ENCODE measurements at places on chromosomes 6 and 20.

DNA sequence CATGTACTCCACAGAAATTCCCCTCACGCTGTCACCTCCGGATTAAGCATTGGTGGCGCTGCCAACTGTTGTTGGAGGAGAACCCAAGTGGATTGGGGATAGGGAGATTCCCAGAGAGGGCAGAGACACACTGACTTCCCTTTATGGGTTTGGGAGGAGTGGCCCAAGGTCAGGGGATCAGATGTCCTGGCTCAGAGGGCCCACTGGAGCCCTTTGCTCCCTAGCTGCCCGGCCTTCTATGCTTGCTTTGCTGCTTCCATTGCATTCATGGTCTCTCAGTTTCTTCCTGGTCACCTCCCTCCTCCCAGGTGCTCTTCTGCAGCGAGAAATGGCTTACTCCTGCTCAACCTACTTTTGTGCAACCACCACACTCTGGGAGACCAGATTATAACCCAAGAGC lies 14.3 kb downstream of the CUL9 start:
- DNase-seq: no peak

DNA sequence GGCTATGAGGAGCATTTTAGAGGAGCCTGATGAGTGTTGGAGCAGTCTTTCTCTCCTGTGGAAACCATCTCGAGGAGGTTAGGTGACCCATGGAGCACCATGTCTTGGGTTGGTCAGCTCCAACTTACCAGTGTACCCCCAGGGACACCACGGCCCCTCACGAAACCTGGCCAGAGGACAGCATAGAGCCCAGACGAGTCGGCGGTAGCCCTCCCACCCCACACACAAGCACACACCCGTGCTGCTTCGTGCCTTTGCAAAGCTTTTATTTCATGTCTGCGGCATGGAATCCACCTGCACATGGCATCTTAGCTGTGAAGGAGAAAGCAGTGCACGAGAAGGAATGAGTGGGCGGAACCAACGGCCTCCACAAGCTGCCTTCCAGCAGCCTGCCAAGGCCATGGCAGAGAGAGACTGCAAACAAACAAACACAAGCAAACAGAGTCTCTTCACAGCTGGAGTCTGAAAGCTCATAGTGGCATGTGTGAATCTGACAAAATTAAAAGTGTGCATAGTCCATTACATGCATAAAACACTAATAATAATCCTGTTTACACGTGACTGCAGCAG lies 53.6 kb downstream of the EZR start:
- no peak for DNase-seq

DNA sequence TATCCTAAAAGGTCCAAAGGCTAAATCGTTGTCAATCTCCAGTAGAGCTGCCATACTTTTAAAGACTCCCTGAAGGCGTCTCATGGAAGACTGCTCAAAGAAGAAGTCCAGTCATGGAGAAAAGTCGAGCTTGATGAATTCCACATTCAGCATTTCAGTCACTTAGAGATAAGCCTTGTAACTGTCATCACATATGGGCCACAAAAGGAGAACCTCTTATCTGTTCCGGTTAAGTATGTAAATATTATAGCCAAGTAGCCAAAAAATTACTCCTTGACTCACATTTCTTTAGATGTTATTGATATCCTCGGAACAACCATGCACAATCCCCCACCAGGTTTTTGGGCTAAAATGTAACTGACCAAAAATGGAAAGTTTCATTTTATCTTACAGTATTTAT lies 9.8 kb upstream of the CNKSR3 start:
- no peak for DNase-seq

DNA sequence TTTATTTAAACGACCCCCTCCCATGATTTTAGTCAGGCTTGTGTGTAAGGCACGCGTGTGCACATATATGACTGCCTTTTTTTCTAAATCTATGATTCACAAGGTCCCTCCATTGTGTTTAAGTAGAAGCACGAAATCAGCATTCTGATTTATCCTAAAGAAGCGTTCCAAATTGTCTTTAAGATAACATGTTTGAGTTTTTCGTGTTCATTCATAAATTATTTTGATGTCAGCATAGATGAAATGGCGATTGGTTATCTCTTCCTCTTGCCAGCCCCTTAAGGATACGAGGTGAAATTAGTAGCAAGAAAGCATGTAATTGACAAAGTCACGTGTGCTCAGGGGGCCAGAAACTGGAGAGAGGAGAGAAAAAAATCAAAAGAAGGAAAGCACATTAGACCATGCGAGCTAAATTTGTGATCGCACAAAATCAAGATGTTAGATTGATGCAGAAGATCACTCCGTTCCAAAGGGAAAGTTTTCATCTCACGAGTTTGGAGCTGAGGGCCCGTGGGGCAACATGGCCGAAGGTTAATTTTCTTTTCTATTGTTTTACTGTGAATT lies at the start of gene LIN28B:
LIN28B (plus strand) TSS at position 377 of the 564 bp plus-strand sequence; CDS start at position 521, 144 bp downstream.
- no peak for DNase-seq

GRCh38 chr6:69735027-69735426 lies 61.8 kb downstream of the LMBRD1 start:
- no peak for DNase-seq

DNA sequence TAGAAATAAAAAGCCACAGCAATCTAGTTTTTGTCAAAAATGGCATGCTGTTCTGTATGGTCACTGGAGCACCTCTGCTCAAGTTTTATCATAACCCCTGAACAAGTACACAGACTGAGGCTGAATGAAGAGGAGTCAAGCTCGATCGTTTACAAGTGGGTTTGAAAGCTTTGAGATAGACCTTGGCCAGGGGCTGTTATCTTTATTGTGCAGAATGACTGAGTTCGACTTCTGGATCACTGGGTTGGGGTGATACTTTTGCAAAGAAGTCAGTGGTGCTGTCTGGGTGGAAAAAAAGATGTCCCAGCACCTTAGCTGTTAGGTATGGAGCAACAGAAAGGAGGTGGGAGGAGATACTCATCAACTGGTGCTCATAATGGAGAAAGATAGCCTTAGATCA lies 446.0 kb downstream of the HACE1 start:
- DNase-seq: no peak

- no peak for DNase-seq
These were observed 341.4 kb upstream of the IRAK1BP1 start for GRCh38 chr6:78525976-78526375.

DNA sequence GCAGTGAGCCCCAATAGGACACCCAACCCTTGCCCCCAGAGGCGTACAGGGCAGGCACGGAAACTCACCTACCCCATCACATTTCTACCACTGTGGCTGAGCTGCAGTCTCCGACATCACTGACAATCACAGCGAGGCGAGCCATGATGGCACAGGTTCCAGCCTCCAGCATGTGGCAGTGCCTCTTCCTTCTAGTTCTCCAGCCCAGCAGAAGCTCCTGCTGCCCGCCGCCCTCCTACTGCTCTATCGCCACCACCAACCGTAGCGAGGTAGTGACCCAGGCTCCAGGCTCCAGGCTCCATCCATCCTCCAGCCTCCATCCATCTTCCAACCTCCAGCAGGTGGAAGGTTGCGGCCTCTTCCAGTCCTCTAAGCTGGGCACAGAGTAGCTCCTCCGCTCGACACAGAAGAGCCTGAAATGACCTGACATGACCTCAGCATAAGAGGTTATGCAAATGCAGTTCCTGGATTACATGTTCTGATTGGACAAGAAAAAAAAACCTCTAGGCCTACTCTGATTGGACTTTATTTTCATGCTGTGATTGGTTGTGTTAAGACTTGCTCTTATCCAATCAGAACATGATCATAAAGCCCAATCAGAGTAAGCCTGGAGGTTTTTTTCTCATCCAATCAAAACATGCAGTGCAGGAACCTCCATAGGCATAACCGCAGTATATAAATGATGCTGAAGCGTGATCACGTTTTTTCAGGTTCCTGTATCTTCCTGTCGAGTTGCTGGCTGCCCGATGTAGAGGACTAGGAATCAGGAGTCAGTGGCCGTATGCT lies 438.9 kb upstream of the ZNF337 start:
- DNase-seq: no peak

- DNase-seq: no peak
These were observed 74.0 kb upstream of the EYA2 start for GRCh38 chr20:46820682-46821081.

GRCh38 chr6:34295721-34296120 lies 46.9 kb upstream of the SMIM29 start:
- DNase-seq: no peak

GRCh38 chr20:19497064-19497463 lies 261.0 kb upstream of the RIN2 start:
- no peak for DNase-seq

DNA sequence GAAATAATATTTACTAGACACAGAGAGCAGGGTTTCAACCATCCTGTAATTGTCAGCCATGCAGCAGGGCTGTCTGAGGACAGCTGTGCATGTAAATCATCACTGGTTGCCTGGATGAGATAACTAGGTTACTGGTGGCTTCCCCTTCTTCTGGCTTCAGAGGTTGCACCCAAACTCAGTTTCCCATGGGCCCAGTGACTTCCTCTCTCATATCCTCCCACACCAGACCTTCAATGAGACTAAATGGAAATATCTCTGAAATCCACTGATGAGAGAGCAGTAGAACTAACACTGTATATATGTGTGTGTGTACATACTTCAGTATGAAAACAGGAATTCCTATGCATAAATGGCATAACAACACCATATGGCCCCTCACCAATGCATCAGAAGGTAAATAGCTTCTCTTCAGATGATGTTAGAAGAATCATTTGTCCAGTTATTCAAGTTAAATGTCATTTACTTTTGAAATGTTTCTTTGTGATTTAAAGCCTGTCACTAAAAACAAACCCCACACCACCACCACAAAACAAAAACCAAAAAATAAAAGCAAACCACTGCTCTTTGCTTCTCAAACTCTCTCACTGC lies 51.0 kb upstream of the IL20RA start:
- no peak for DNase-seq

GRCh38 chr20:49045440-49046086 lies 549 bp upstream of the CSE1L start:
- no peak for DNase-seq

GRCh38 chr6:100230953-100231316 lies 233.8 kb downstream of the SIM1 start:
- DNase-seq: no peak

- DNase-seq: no peak
These were observed 26.9 kb downstream of the DDX27 start for GRCh38 chr20:49245921-49246740.

- DNase-seq: no peak
These were observed 68.6 kb downstream of the PTPN1 start for GRCh38 chr20:50578778-50579165.

DNA sequence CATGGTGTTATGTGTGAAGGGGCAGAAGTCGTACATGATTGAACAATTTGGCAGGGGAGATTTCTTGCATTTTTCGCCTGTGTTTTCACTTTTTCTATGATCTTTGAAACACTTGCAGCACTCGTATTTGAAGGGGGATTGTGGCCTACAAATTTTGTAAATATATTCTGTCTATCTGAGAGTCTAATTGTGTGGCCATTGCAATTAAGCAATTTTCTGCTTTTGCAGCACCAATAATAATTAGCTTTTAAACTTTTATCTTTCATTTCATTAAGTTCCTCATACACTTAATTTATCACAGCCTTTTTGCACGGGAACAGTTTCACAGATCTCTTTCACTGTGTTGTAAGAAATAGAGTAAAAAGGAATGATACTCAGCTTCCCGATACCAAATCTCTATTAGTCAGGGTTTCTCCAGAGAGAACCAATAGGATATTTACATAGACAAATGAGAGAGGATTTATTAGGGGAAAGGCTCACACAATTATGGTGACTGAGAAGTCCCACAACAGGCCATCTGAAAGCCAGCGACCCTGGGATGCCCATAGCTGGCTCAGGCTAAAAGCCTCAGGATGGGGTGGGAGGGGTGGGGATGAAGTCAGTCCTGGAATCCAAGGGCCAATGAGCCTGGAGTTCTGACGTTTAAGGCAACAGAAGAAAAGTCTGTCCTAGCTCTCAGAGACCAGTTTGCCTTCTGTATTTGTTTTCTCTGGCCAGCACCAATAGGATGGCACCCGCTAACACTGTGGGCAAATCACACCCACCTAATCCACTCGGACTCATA lies 58.3 kb downstream of the KIF6 start:
- no peak for DNase-seq

DNA sequence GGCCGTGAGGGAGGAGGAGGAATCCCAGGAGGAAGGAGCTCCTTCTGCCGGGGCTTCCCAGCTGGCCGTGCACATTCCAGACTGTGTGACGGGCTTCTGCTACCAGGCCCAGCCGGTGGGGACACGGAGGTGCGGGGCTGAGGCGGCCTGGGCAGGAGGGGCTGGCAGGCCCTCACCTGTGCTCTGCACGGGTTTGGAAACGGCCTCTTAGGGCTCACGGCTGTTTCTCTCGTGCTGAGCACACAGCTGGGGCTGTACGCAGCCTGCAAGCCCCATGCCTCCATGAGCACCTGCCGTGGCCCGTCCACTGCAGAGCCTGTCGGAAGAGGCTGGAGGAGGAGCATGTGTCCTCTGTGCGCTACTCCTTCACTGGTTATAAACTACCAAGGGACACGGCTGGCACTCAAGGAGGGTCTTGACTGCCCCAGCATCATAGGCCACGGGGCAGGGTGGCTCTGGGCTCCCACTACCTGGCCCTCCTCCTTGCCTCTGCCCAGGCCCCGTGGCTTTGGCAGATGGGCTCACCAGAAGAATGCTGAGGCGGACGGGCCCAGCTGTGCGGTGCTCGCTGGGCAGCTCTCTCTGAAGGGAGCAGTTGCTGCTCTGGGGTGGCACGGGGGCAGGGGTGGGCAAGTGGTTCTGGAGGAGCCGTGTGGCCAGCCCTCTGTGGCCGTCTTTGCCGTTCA lies 15.8 kb downstream of the NPEPL1 start:
- no peak for DNase-seq

DNA sequence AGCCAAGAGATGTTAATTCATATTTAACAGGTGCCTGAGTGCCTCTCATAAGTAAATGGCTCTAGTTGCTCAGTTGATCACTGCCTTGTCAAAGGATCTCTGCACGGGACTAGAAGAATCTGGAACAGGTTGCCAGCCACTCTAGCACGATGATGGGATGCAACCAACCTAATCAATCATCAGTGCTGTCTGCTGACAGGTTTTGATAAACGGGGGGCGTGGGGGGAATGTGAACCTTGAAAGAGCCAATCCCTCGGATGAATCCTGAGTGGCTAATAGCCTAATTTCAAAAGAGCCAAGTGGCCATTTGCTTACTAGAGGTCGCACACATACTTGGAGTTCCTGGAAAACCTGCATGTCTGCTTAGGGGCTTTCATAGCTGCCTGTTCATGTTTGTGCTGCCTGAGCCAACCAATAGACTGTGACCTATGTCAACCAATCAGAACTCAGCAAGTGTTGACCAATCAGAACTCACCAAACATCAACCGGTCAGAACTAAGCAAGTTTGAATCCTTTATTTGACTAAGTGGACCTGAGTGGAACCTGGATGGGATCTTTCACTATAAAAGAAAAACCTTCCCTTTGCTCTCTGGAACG lies 43.5 kb upstream of the ECI2 start:
- DNase-seq: no peak
